ENCODE measurements at places on chromosomes 4 and X.

DNA sequence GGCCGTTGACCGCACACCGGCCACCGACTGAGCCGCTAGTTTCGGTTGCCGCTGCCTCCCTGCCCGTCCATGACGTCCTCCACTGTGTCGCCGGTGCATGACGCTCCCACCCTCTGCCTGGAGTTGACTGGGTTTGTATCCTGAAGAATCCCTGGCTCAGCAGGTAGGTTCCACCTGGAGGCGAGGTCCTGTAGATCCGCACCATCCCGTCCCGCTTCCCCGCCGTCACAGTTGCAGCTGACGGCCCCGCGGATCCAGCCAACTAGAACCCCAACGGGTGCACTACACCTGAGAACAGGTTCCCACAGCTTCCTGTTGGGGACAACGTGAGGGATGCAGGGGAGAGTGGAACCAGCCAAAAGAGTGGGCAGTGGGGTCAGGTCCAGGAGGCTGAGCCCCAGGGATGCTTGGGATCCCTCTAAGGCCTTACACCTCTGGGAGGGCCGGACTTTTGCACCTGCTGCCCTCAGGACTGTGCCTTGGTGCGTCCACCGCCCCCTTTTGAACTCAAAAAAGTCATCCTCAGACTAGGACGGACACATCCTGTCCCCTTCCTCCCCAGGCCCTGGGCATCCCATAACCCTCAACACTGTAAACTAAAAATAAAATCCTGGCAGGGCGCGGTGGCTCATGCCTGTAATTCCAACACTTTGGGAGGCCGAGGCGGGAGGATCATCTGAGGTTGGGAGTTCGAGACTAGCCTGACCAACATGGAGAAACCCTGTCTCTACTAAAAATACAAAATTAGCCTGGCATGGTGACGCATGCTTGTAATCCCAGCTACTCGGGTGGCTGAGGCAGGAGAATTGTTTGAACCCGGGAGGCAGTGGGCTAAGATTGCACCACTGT lies 1.1 kb upstream of the SLBP start:
- DNase-seq, result no peak

DNA sequence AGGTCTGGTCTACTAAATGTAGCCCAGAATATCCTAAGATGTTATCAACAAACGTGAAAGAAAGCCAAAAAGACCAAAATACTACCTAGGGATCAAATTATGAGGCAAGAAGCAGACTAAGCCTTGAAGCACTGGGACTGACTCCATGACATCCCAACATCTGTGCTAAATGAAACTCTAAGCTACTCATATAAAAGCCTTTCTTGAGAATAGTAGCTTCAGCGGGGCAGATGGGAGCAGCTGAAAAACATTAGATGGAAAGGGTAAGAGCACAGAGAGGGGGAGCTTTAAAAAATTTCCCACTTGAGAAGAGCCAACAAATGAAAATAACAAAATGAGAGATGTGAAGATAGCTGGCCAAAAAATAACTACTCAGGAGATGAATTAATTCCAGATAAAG lies 81.7 kb downstream of the MAD2L1 start:
- no peak for DNase-seq

- no peak for DNase-seq
Observed at GRCh38 chr4:23916282-23916681, 26.4 kb upstream of the PPARGC1A start.

DNA sequence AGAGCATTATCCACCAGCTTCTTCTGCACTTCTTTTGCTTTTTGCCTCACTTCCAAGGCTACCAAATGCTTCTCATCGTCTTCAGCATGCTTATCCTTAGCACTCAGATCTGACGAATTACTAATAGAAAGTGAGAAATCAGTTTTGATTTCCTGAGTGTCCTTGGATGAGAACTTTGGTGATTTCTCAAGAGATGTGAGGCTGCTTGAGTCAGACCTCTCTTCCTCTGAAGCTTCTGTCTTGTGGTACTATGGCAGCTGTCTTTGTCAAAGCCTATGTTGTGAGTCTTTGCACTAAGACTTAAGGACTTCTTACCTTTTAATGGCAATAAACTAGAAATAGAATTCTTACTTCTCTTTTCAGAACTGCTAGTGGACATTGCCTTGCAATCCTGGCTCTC lies 169.9 kb downstream of the CPE start:
- DNase-seq, result no peak

DNA sequence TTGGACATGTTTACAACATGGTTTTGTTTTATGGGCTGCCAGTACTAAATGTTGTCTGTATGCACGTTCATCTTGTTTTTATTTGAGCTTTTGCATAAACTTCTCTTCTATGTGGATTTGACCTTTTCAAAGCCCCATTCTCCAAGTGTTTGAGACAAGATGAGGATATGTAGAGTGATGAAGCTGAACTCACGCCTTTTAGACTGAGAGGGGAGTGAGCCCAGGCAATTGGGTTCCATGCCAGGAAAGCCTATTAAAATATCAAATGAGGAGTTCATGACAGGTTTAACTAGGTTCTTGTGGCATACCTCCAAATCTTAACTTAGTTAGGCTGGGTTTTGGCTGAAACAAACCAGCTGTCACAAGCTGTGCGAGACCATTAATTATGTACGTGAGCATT lies 170.4 kb upstream of the LDB2 start:
- no peak for DNase-seq
